Regular cardiac myocyte (primary cell): ENCODE measurements at places on chromosomes 5 and 9. TPM values are rescaled to one million over a fixed set of nuclear protein-coding genes. Genes with fewer than 3 reads are reported as not detected.

The CRB2 gene
- under 0.01 TPM in 1 of 2 replicates, not detected in the other for total RNA-seq

The NMUR2 gene
- total RNA-seq: not detected in 2 replicates

The GFI1B gene
- not detected in 2 replicates for total RNA-seq

The COL15A1 gene
- total RNA-seq: 5.9 and 122 TPM in 2 replicates

The NR2F1 gene
- 13.8 and 33.2 TPM in 2 replicates for total RNA-seq

The GGTA1 gene
- total RNA-seq: not detected in 2 replicates

The PGM5 gene
- total RNA-seq: 8.8 and 33.5 TPM in 2 replicates

The ZFP2 gene
- under 0.01 and 0.28 TPM in 2 replicates for total RNA-seq

The LRRC19 gene
- total RNA-seq: not detected in 2 replicates

The DND1 gene
- total RNA-seq: 0.28 TPM in 1 of 2 replicates, not detected in the other

The IFNA2 gene
- total RNA-seq: not detected in 2 replicates

The PCDHA11 gene
- total RNA-seq: under 0.01 and 0.28 TPM in 2 replicates

The IRX4 gene
- total RNA-seq: not detected in 2 replicates

The SPATA31D3 gene
- total RNA-seq: not detected in 2 replicates

The ENHO gene
- 0.28 TPM in 1 of 2 replicates, not detected in the other for total RNA-seq
